ENCODE measurements at places on chromosomes 6 and 20.

- no peak for DNase-seq
These were observed 32.8 kb downstream of the FAM83B start for GRCh38 chr6:54879188-54879985.

DNA sequence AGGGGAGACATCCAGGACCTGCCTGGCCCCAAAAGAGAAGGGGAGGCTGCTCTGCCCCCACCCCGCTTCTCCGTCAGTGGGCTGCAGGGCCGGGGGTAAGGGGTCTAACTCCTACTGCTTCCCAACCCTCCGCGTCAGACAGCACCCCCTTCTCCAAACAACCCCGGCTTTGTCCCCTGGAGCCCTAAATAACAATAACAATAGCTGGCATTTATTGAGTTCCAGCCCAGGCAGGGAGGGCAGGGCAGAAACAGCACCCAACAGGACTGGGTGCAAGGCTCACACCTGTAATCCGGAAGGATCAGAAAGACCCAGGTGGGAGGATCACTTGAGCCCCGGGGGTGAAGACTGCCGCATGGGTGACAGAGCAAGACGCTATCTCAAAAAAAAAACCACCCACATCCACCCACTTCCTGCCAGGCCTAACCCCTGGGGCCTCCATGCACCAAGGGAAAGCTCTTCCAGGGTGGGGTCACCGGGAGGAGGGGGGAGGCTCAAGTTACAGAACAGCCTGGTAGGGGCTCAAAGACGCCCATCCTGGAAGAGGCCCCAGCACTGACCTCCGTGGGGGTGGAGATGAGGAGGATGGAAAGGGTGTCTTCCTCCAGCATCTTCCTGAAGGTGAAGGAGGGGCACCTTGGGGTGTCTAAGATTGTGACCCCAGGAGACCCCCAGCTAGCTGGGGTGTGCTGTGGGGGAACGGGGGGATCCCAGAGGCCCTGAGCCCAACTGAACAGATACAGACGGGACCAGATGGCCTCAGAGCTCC is 1.3 kb upstream of the FNDC11 start:
- DNase-seq = peak; percentile 32

DNA sequence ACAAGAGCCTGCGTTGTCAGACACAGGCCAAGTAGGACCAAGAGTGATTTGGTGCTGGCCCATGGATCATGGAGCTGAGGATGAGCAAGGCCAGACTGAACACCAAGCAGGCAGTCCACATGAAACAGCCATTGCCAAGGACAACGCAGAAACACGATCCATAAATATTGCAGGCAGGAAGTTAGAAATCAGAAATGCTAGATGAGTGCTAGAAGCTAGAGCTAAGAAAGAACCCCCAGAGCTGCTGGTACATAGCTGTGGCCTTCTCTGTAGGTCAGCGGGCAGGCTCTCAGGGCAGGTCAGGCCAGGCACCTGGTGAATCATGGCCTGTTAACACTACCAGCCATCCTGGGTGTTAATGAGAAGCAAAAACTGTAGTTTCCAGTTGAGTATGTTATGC is 119.7 kb downstream of the ALDH8A1 start:
- no peak for DNase-seq

GRCh38 chr20:2293486-2293885 is 2.3 kb upstream of the TGM3 start:
- no peak for DNase-seq

- no peak for DNase-seq
These were observed 61.1 kb downstream of the GRM4 start for GRCh38 chr6:34084591-34085290.

- no peak for DNase-seq
These were observed 272.8 kb upstream of the AGPAT4 start for GRCh38 chr6:161546632-161547031.

- DNase-seq = no peak
These were observed 835 bp downstream of the PRR18 start for GRCh38 chr6:166307082-166308032.
